ENCODE measurements at places on chromosomes 5 and 9. TPM values are rescaled to one million over a fixed set of nuclear protein-coding genes. Genes with fewer than 3 reads are reported as not detected.
A peak's percentile ranks its signal among the peaks of the same experiment; 100 is the strongest.

- no peak for DNase-seq
These were observed 144.6 kb upstream of the PCA3 start for GRCh38 chr9:76619640-76620039.

- peak; percentile 66 for DNase-seq
These were observed 179.2 kb downstream of the RFK start for GRCh38 chr9:76215066-76215465.

Gene C9orf50
- 0.26 TPM for polyA plus RNA-seq

GRCh38 chr9:70135176-70135575, 91.5 kb downstream of the MAMDC2 start:
- DNase-seq, result no peak

Gene GNG10
- 108 TPM for polyA plus RNA-seq

Measured in AG04450 (cell line).